SJCRH30 (cell line): ENCODE measurements at places on chromosomes 4 and X.
A peak's percentile ranks its signal among the peaks of the same experiment; 100 is the strongest.

GRCh38 chr4:72424006-72424405, 145.0 kb downstream of the ADAMTS3 start:
- DNase-seq = no peak

GRCh38 chr4:77665381-77666069, 59.9 kb downstream of the CXCL13 start:
- DNase-seq = no peak

- DNase-seq = no peak
Measured at GRCh38 chr4:7244331-7244665, 52.0 kb downstream of the SORCS2 start.

- DNase-seq = no peak
Measured at GRCh38 chr4:65983061-65983460, 312.8 kb upstream of the EPHA5 start.

DNA sequence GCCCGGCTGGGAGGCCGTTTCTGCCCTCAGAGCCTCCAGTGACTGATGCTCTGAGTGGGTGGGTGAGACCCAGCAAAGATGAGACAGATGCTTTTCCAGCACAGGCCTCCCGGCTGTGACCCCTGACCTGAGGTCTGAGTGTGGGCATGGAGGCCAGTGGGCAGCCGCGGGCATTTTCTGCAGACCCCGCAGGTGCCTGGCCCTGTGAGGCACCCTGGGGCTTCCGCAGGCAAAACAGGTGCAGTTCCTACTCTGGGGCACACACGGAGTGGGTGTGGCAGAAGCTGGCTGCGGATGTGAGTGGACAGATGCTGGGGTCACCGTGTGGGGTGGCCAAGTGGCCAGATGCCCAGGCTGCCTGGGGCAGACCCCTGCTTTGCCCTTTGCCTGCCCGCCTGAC, 14.8 kb downstream of the HTRA3 start:
- no peak for DNase-seq

- DNase-seq = peak; percentile 53
Measured at GRCh38 chrX:18353931-18354368, 538 bp downstream of the SCML2 start.

DNA sequence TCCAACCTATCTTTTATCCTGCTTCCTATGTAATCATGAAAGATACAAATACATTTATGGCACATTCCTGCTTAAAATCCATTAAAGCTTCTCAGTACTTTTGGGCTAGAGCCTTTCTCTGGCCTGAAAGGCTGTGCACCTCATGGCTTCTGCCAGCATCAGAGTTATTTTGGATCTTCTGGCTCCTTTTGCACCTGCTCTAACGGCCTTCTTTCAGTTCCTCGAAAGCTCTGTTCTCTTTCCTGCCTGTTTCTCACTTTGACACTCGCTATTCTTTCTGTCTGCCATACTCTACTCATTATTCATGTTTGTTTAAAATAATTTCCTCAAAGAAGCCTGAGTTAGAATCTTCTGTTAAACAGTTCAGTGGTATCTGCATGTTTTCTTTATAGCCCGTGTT, 86.0 kb downstream of the LRP2BP start:
- no peak for DNase-seq

DNA sequence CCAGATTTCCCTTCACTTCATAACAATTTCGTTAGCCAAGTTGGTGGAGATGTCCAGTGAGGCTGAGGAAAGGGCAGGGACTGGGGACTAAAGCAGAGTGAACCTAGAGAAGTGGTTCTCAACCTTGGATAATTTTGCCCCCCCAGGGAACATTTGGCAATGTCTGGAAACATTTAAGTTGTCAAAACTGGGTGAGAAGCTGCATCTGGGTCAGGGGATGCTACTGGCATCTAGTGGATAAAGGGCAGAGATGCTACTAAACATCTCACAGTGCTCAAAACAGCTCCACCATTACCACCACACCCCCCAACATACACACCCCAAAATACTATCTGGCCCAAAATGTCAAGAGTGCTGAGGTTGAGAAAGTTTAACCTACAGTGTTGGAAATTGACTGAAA, 32.0 kb upstream of the FGF16 start:
- no peak for DNase-seq

DNA sequence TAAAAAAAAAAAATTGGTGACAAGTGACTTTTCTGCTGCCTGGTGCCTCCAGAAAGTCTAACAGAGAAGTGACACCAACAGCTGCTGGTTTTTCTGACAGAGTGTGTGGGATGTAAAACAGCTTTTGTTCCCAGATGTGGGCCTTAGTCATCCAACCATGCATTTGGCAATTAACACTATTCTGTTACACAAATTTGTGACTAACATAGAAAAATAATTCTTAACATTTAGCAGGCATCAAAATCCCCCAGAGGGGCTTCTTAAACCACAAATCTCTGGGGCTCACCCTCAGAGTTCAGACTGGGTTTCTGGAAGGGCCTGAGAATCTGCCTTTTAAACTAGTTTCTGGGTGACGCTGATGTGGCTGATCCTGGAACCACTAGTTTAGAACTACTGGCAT, 100.5 kb upstream of the PCDH7 start:
- DNase-seq = peak; percentile 97

GRCh38 chr4:15003401-15003890, 1.2 kb downstream of the CPEB2 start:
- DNase-seq = peak; percentile 39

DNA sequence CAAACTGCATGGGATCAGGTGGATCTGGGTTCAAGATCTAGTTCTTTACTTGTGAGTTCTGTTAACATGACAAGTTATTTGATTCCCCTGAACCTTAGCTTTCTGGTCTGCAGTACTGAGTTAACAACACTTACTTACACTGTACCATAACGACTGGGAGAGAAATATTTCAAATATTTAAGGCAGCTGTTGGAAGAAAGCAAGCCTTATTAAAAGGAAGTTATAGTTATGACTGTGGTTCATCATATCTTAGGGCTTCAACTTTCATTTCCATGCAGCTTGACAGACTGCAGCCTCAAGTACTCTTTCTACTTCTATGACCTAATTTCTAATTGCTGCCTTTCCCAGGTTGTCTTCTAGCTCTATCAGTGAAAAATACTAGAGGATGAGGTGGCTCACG, 40.0 kb upstream of the PDGFRA start:
- DNase-seq = no peak

DNA sequence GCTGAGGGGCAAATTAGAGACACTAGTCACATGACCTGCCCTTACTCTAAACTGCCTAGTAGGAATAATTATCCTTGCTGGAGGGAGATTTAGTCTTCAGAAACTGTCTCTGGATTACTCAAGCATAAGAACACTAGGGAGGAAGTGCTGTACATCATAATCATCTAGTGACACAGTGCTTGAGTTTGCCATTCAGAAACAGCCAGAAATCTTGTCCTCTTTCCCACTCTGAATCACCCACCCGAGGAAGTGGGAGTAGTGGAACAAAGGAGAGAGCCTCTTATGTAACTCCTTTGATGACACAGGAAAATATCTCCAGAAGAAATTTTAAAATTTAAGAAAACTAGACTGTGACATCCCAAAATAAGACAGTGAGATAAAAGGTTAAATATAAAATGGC, 69.3 kb upstream of the PCDH19 start:
- DNase-seq = no peak

- no peak for DNase-seq
Measured at GRCh38 chrX:15804563-15804962, 14.3 kb downstream of the ZRSR2 start.

DNA sequence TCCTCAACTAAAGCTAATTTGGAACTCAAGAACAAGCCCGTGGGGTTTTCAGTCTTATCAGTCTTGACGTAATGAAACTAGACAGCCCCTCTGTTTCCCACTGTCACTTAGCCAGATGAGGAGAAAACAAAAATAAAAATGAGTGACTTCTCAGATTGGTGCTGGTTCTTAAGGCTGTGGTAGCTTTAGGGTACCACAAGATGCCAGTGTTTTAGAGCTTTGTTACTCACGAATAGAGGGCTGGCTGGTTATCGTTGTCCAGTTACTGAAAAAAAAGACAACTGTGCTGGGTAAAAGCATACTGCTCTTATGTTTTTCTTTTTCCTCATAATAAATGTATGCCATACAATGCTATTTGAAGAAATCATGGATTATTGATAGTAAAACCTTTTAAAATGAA, 796.7 kb downstream of the RAPGEF2 start:
- DNase-seq = no peak

DNA sequence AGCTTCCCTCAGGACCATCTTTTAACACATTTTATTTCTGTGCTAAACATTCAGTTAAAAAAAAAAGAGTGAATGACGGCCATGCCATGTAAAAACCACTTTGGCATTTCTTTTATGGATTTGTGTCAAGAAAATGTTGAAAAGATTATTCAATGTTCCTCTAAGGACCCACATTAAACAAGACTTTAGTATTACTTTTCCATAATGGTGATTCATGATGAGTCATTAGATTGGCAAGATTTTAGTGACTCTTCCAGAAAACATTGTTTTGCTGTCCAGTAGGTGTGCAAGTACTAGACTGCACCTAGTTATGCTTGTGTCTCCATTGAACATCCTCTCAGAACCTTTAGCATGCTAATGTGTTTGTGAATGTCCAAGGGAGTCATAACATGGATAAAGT, 748.6 kb downstream of the STPG2 start:
- DNase-seq = no peak

DNA sequence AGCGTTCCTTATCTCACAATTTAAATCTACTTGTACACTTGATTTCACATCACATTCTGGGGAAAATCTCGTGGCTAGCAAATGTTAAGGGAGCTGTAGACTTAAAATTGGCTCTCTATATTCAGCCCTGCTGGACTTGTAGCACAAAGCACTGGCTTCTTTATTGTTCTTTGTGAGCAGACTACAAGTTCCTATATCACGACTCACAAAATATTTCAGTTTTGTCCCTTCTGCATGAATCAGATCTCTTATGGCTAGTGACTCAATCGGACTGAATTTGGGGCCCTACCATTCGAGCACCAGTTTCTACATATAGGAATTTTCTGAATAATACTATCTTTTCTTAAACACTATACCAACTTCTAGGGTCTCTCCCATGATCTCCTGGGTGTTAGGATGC, 390.1 kb downstream of the ADAM29 start:
- DNase-seq = no peak

GRCh38 chrX:119755981-119756533, 2.3 kb upstream of the SOWAHD start:
- DNase-seq = peak; percentile 62

GRCh38 chr4:4719436-4719835, 140.0 kb upstream of the MSX1 start:
- no peak for DNase-seq

GRCh38 chrX:78327370-78328086, at the start of gene CYSLTR1:
CYSLTR1 (minus strand) TSS chrX:78327611; CDS start chrX:78273746, 53,865 bp downstream.
- no peak for DNase-seq

GRCh38 chrX:130401415-130402207, at the start of gene RBMX2:
RBMX2 (plus strand) TSS chrX:130401987; CDS start chrX:130402033, 46 bp downstream.
- peak; percentile 80 for DNase-seq

GRCh38 chr4:144903953-144904711, 193.9 kb downstream of the ANAPC10 start:
- DNase-seq = no peak

GRCh38 chrX:20352504-20352903, 85.8 kb upstream of the RPS6KA3 start:
- DNase-seq = no peak

- DNase-seq = no peak
Measured at GRCh38 chr4:119116925-119117900, 18.4 kb upstream of the MYOZ2 start.

- DNase-seq = no peak
Measured at GRCh38 chr4:83561381-83561780, 25.5 kb downstream of the GPAT3 start.

GRCh38 chrX:100995469-100995868, 26.0 kb downstream of the ARL13A start:
- DNase-seq = peak; percentile 54

GRCh38 chrX:40056420-40056819, 41.3 kb downstream of the BCOR start:
- DNase-seq = no peak
